ENCODE measurements at places on chromosomes 7 and 10. TPM values are rescaled to one million over a fixed set of nuclear protein-coding genes. Genes with fewer than 3 reads are reported as not detected.

- DNase-seq, result no peak
These were observed 40.5 kb upstream of the DPYSL4 start for GRCh38 chr10:132146271-132146671.

DNA sequence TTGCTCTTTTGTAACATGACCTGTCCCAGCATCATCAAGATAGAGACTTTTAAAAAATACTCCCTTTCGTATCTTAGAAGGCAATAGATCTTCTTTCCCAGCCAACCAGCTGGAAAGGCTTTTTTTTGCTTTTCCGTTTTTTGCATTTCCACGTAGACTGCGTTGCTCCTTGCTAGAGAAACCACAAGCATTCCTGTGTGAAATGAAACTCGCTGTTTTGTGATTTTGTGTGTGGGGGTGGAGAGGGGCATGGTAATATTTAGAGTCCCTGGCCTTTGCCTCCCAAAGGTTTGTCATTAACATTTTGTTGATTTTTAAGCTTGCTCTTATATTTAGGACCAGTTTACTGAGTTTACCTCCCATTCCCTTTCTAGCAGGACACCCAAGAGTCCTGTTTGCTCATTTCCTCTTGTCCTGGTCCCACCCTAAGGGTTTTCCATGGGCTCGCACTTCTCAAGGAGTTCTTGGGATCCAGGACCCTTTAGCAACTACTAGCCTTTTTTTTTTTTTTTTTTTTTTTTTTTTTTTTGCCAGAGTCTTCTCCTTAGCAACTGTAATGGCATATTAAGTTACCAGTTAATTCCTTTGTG is 243.6 kb downstream of the BICC1 start:
- no peak for DNase-seq

DNA sequence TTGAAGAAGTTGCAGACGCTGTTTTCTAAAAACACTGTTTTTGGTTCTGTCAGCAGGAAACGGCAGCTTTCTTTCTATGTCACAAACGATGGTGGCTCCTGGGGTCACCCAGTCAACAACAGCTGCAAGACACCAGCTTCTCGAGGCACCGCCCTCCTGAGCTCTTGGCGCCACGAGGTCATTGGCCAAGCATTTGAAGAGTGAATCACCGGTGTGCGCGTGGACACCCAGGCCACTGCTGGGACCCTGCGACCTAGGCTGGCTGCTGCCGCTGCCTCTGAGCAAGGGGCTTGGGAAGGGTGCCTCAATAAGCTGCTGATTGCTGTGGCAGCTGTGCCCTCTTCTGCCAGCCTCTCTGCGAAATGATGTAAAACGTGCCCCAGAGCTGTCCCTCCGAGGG is 22.5 kb upstream of the VIPR2 start:
- DNase-seq, result no peak

DNA sequence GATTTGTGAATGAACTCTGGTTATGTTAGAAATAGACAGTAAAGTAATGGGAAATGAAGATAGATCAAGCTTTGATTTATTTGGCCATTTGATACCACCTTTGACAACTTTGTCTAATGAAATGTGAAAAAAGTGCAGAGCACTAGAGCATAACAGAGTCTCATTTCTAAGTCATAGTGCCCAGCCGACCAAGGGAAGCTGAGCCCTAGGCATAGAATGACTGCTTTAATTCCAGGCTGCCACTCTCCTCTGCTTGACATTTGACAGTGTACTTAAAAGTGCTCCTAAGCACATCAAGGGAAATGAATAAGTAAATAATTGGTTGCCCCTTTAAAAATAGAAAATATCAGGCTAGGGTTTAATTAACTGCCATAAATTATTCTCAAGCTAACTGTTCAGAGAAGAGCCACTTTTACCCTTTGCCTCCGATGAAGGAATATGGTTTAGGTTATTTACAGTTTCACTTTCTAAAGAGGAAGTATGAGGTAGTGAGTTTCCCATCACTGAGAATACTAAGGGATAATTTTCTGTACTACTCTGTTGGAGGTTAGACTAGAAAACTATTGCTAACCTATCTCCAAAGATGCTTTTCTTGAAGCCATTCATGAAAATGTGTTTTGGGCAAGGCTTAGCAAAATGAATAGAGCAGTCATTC is 591.6 kb downstream of the REEP3 start:
- no peak for DNase-seq

GRCh38 chr10:131779661-131780394 is 121.0 kb upstream of the PPP2R2D start:
- no peak for DNase-seq

Gene LRRTM3
- not detected for total RNA-seq

All from omental fat pad (tissue), 4 donors.